A549 (cell line): ENCODE measurements at places on chromosomes 1 and 21.

DNA sequence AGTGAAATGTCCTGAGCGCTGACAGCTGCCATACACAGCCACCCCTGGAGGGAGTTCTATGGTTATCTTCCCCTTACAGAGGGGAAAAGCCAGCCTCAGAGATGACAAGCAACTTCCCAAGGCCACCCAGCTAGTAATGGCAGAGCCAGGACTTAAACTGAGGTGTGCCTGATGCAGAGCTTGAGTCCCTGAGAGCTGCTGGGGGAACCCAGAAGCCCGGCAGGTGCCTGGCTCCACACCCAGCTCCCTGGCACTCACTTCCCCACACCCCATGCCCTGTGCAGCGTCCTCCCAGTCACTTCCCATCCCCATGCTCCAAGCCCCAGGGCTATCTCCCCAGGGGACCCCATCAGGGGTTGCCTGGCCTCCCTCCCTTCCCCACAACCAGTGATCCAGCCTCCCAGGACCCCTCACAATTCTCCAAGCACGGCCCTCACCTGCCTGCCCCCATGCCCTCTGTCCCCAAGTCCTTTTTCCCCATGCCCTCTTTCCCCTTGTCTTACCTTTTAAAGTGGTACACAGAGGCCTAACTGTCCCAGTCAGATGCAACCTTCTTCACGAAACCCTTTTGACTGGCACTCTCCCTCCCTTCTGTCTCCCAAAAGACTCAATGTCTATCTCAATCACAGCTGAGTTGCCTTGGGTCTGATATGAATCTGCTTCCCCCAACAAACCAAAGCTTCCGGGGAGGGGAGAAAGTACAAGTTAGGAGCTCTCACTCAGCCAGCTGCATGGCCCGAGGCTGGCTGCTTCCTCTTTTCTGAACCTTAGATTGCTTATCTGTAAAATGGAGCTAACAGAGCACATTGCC lies 39.8 kb upstream of the LRP8 start:
- DNase-seq, result no peak

DNA sequence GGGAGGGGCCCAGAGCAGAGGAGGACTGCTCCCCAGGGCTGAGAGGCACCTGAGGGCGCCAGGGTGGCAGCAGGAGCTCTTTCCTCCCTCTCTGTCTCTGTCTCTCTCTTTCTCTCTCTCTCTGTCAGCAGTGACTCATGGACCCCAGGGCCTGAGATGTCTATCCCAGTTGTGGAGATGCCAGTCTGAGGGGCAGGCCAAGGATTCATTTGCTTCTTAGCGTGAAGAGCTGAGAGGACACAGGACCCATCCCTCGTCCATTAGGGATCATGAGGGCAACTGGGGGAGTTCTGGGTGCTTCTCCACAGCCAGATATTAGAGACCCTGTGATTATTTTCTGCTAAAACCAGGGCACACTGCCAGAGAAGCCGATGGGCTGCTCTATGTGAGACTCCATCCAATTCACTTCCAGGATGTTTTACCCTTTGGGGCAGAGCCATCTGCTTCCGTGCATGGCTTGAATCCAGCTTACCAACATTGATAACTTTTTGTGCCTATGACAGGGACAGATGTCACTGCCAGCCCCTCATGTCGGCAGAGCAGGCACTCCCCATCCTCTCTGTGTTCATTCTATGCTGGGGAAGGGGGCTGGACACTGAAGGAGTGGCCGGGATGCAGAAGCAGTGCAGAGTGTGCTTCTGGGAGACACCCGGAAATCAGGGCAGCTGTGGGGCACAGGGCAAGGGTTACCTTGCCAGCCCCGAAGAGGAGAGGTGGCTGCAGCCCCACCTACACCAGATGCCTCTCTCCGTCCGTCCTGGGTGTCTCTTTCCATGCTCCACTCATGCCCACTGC lies 4.1 kb upstream of the PCBP3 start:
- no peak for DNase-seq

DNA sequence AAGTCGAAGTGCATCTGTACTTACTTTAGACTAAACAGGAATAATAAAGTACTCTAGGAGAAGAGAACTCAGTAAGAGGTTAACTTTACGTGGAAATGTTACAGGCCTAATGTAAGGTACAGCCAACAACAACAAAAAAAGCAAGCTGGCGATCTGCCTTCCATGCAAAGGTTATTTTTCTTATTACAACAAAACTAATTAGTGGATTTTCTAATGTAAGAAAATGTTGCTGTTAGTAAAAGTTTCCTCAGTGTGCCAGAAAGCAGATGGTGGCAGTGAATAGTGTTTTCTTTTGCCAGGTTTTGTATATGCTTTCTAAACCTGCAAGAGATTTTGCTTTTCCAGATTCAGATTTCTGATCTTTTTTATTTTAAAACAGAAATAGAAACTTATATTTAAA lies 179.2 kb downstream of the NFIA start:
- DNase-seq, result no peak

DNA sequence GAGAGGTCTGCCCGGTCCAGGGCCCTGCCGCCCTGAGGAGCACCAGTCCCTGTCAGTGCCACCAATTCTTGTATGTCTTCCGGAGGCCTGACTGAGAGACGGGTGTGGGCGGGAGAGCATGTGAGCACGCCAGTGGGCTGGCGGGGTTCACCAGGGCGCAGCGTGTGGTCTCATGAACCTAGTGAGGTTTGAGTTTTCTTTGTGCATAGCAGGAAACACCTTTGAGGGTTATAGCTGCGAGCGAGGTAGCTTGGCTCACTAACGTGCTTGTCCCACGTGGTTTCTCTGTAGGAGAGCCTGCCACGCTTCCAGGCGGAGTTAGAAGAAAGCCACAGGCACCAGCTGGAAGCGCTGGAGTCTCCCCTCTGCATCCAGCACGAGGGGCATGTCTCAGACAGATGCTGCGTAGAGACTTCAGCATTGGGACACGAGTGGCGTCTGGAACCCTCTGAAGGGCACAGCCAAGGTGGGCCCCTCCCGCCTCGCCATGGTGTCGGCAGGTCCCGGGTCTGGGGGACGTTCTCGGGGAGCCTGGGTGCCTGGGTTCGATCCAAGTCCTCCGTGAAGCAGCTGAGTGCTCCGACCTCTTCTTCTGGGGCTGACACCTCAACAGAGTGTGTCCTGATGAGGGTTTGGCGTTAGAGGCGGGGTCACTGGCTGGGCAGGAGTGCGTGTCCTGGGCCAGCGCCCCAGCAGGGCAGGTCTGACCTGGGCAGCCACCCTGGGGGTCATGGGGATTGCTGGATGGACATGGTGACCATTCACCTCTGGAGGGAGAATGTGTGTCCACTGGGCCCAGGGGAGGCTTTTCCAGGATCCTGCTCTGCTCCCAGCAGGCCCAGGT lies 31.4 kb downstream of the PCNT start:
- no peak for DNase-seq

DNA sequence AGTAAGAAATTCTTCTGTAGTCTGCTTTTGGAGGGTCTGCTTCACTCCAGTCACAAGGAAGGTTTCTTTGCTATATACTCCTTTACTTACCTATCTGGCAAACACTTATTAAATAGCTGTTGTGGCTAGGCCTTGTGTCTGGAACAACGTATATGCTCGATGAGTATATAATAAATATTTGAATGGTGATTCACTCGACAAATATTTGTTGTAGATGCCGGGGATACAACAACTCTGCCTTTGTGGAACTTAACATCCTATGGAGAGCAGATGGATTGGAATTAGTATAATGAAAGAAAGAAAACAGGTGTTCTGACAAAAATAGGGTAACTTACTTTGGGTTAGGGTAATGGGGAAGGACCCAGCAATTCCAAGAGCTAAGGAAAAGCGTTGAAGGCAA lies 31.1 kb downstream of the KPNA6 start:
- DNase-seq, result peak; percentile 21

DNA sequence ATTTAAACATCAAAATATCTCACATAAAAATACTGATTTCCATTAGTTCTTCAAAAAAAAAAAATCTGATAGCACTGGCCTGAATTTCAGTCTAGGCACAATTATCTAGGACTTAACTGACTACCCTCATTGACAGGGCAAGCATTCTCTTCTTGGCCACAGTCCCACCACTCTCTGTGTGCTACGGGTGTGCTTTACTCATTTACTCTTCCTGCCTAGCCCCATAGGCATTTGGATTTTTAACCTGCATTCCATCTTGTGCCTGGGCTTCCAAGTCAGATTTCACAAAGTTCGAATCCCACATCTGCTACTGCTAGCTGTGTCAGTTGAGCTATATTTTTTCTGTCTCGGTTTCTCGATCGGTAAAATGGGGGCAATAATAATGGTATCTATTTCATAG lies 38.0 kb downstream of the PTPN14 start:
- no peak for DNase-seq

DNA sequence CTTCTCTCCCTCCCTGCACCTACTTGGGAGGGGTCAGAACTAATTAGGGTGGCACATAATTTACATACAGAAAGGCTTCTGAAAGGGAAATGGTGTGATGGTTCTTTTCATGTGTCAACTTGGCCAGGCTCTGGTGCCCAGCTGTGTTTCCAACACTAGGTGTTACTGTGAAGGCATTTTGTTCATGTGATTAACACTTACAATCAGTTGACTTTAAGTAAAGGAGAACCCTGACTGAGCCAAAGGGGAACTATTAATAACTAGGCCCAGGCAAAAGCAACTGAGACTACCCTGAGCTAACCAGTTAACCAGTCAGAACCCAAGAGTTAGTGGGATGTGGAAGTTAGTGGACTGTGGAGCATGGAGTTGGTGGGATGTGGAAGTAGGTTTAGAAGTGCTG lies 114.9 kb downstream of the SEC16B start:
- no peak for DNase-seq

- no peak for DNase-seq
These were observed 71.0 kb downstream of the TRIM11 start for GRCh38 chr1:228335406-228336307.

- DNase-seq, result no peak
These were observed 21.4 kb downstream of the WNT4 start for GRCh38 chr1:22121421-22121911.
